ENCODE measurements at places on chromosomes 4 and X. TPM values are rescaled to one million over a fixed set of nuclear protein-coding genes. Genes with fewer than 3 reads are reported as not detected.

DNA sequence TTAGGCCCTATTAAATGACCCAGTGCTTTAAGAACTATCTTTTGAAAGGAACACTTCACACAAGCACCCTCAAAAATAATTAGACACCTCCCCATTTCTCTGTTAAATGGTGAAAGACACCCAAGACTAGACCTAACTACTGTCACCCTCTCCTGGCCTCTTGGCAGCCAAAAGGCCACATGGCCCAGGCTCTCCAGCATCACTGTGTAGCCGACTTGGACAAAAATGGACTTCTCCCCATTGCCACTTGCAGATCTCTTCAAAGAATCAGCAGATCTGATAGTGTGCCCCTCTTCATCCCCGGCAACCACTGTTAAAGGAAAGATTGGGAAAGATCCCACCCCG, 2.0 kb downstream of the MID1IP1 start:
- DNase-seq = no peak
- peak overlapping the region; percentile 94 for H3K27ac ChIP-seq
- H3K4me1 ChIP-seq = peaks cover 17% of the 10 kb centered on the region
- no peaks in the 10 kb centered on the region for H3K36me3 ChIP-seq

Gene ADH1A
- not detected for total RNA-seq

Gene CCDC160
- total RNA-seq = not detected

GRCh38 chr4:95439071-95439470, 109.7 kb downstream of the UNC5C start:
- no peak for DNase-seq
- no peaks in the 10 kb centered on the region for H3K27me3 ChIP-seq
- H3K36me3 ChIP-seq = no peaks in the 10 kb centered on the region
- no peaks in the 10 kb centered on the region for H3K4me1 ChIP-seq

GRCh38 chr4:99816545-99817308, at the start of gene DAPP1:
TSS of gene DAPP1 (plus strand) at chr4:99816827. CDS start at chr4:99816914, 87 bp downstream.
- no peaks in the 10 kb centered on the region for H3K27me3 ChIP-seq
- peak; percentile 74 for DNase-seq
- no peaks in the 10 kb centered on the region for H3K36me3 ChIP-seq
- H3K4me3 ChIP-seq = peak within 1 kb of the TSS; percentile 42
- H3K4me1 ChIP-seq = peaks cover 39% of the 10 kb centered on the region

Gene ATP2B3
- not detected for total RNA-seq

Gene SPIN3
- 14.2 TPM for total RNA-seq

Gene TRIM75
- not detected for total RNA-seq

- H3K4me3 ChIP-seq = no peak overlapping the region
- H3K4me1 ChIP-seq = peaks cover 19% of the 10 kb centered on the region
- peak; percentile 83 for DNase-seq
- H3K27ac ChIP-seq = peak overlapping the region; percentile 41
These were observed 39.0 kb downstream of the FAM53A start for GRCh38 chr4:1644891-1645657.

Gene LIAS
- total RNA-seq = 36.2 TPM

GRCh38 chr4:76836860-76837562, 60.9 kb downstream of the SOWAHB start:
- no peaks in the 10 kb centered on the region for H3K4me1 ChIP-seq
- no peak for DNase-seq
- H3K27ac ChIP-seq = no peak overlapping the region

DNA sequence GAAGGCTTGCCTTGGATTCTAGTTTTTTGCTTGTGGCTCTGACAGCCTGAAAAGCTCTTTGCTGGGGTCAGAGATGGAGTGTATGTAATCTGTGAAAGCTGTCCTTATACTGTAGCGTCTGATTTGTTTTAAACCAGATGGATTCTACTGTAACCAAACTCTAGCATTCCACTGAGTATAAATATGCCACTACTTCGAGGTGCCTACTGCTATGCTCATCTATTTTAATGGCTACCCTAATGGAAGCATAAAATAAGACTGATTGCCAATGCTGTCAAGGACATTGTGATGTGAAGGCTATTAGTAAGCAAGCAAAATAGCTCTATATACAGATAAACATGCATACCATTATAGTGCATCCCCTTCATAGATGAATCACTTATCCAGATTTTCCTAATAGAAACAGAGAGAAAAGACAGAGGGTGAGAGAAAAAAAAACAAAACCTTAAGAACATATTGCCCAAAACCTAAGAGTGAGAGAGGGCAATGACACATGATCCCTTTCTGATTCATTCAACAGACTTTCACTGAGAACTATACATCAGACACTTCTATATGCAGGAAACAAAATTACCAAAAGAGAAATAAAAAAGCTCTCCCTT, 1025.8 kb upstream of the LCORL start:
- no peak overlapping the region for H3K4me3 ChIP-seq
- no peak overlapping the region for H3K27ac ChIP-seq
- no peaks in the 10 kb centered on the region for H3K27me3 ChIP-seq
- DNase-seq = no peak

Gene APELA
- total RNA-seq = not detected

GRCh38 chr4:18042754-18043153, 21.2 kb upstream of the LCORL start:
- DNase-seq = no peak
- no peak overlapping the region for H3K27ac ChIP-seq
- H3K4me1 ChIP-seq = no peaks in the 10 kb centered on the region
- no peaks in the 10 kb centered on the region for H3K27me3 ChIP-seq
- no peak overlapping the region for H3K4me3 ChIP-seq

DNA sequence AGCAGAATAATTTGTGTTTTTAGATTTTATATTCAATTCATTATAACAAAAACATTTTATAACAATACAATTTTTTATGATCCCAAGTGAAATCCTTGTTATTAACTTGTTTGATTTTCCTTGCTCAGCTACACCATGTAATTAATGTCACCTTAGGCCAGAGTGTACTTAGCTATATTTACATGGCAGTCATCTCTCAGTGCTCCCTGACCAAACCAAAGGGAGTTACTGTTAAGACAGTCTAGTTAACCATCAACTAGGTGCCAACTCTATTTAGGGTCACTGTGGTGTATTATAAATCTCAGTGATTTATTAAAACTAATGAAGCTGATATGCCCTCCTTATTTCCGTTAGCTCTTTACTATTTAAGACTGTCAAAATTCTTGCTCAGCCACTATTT, 44.4 kb downstream of the CCDC158 start:
- H3K27ac ChIP-seq = no peak overlapping the region
- H3K36me3 ChIP-seq = no peaks in the 10 kb centered on the region
- H3K27me3 ChIP-seq = no peaks in the 10 kb centered on the region
- peaks cover 18% of the 10 kb centered on the region for H3K4me1 ChIP-seq
- no peak for DNase-seq

DNA sequence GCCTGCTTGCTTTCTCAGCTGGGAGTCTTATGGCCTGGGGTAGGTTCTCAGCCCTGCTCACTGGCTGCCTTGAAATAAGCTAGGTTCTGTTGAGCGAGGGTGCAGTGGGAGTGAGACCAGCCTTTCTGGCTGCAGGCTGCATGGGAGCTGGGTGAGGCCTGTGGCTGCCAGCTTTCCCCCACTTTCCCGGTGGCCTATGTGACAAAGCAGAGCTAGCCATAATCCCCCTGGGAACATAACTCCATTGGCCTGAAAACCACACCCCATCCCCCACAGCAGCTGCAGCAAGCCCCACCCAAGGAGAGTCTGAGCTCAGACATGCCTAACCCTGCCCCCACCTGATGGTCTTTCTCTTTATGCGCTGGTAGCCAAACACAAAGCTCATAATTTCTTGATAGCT, 118.9 kb downstream of the KLHL4 start:
- no peak overlapping the region for H3K27ac ChIP-seq
- H3K27me3 ChIP-seq = no peaks in the 10 kb centered on the region
- no peak overlapping the region for H3K4me3 ChIP-seq
- H3K36me3 ChIP-seq = no peaks in the 10 kb centered on the region

DNA sequence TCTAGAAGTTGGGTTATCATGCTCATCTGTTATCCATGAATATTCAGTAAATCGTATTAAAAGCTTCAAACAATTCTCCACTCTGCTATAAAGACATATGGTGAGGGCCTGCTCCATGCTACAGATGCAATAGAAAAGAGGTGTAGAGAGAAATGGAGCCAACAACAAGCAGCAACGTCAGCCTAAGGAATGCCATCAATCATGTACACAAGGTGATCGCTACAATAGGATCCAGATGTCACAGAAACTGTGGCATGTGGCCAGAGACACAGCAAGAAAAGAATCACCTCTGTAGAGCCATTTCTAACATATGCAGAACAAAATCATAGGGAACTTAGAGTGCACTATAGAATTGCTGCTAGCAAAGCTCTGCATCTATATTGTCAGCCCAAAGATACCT, 1188.1 kb downstream of the PCDH7 start:
- H3K36me3 ChIP-seq = no peaks in the 10 kb centered on the region
- no peaks in the 10 kb centered on the region for H3K4me1 ChIP-seq
- DNase-seq = no peak
- no peak overlapping the region for H3K27ac ChIP-seq
- no peak overlapping the region for H3K4me3 ChIP-seq
- H3K27me3 ChIP-seq = no peaks in the 10 kb centered on the region

DNA sequence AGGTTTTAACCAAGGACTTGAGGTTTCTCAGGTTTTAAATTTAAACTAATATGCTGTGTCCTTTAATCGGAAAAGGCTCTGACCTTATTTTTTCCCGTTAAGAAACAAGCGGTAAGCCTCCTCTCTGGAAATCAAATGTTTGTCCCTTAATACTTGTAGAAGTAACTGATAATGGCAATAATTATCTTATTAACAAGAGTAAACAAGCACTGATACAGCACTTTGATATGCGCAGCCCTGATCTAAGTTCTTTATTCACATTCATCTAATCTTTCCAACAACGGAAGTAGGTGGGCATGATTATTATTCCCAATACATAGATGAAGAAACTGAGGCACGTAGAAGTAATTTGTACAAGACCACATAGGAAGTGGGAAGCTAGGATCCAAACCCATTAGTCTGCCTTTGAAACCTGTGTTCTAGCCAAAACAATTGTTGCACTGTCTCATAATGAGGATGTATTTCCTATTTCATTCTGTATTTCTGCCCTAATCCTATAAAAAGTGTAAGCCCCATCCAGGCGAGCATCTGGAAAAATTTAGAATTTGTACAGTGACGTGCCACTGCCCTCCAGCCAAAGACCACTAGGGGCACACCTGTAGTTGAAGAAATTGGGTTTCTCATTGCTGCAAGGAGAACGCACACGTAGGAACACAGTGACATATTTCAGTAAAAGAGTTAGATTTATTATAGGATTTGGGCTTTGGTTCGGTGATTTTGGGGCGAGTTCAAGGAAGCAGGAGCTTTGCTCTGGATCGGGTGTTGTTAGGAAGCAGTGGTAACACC, 606 bp downstream of the CXorf58 start:
- DNase-seq = peak; percentile 59
- no peaks in the 10 kb centered on the region for H3K4me1 ChIP-seq
- no peaks in the 10 kb centered on the region for H3K27me3 ChIP-seq
- no peaks in the 10 kb centered on the region for H3K36me3 ChIP-seq

DNA sequence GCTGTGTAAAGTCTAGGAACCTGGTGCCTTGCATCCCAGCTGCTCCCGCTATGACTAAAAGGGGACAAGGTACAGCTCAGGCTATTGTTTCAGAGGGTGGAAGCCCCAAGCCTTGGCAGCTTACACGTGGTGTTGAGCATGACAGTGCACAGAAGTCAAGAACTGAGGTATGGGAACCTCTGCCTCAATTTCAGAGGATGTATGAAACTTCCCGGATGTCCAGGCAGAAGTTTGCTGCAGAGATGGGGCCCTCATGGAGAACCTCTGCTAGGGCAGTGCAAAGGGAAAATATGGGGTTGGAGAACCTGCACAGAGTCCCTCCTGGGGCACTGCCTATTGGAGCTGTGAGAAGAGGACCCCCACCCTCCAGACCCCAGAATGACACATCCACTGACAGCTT, 76.6 kb downstream of the DDX60 start:
- no peak overlapping the region for H3K4me3 ChIP-seq
- no peaks in the 10 kb centered on the region for H3K4me1 ChIP-seq
- DNase-seq = no peak
- no peaks in the 10 kb centered on the region for H3K27me3 ChIP-seq
- no peak overlapping the region for H3K27ac ChIP-seq
- H3K36me3 ChIP-seq = peaks cover 62% of the 10 kb centered on the region

DNA sequence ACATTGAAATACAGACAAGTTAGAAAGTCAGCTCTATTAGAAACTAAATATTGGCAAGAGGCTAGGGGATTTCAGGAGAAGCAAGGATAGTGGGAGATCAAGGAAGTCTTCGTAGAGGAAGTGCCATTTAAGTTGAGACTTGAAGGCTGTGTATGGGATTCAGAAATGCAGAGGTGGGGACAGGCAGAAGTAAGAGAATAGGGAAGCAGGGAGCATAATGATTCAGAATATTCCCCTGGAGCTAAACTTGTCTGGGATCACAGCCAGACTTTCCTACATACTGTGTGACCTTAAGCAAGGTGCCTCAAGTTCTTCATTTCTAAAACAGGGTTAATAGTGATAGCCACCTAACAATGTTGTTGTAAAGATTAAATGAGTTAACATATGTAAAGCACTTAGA, 108.8 kb downstream of the DDIT4L start:
- DNase-seq = no peak
- H3K27ac ChIP-seq = no peak overlapping the region
- H3K27me3 ChIP-seq = no peaks in the 10 kb centered on the region
- H3K36me3 ChIP-seq = no peaks in the 10 kb centered on the region
- no peak overlapping the region for H3K4me3 ChIP-seq
- H3K4me1 ChIP-seq = no peaks in the 10 kb centered on the region

GRCh38 chrX:50838820-50839600, 25.0 kb upstream of the SHROOM4 start:
- DNase-seq = no peak
- H3K4me3 ChIP-seq = no peak overlapping the region
- H3K27ac ChIP-seq = no peak overlapping the region

- H3K4me1 ChIP-seq = no peaks in the 10 kb centered on the region
- peak; percentile 63 for DNase-seq
- no peaks in the 10 kb centered on the region for H3K36me3 ChIP-seq
These were observed 18.2 kb downstream of the ELF4 start for GRCh38 chrX:130091980-130092522.

All from stomach (tissue), 19 donors.